ENCODE measurements at places on chromosomes 6 and 20.

GRCh38 chr6:83872386-83873118, 13.1 kb downstream of the CYB5R4 start:
- no peak for DNase-seq

- peak; percentile 77 for DNase-seq
Measured at GRCh38 chr6:31541059-31541657, 645 bp downstream of the DDX39B start.

DNA sequence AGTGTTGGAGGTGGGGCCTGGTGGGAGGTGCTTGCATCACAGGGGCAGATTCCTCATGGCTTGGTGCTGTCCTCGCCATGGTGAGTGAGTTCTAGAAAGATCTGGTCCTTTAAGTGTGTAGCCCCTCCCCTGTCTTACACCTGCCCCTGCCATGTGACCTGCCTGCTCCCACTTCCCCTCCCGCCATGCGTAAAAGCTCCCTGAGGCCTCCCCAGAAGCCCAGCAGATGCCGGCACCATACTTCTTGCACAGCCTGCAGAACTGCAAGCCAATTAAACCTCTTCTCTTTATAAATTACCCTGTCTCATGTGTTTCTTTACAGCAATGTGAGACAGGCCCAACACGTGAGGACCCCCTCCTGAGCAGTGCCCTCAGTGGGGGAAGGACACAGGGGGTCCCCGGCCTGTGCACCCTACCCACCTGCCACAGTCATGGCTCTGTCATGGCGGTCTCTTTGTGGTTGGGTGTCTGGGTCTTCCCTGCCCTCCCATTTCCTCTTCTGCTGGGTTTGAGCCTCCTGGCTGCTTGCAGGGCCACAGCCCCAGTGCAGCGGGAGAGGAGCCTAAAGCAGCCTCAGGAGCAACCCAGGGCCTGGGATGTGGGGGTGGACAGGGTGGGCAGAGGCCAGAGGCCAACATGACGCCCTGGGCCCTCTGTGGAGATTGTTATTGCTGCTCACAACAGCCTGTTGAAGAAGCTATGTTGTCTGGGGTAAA, 87.2 kb upstream of the QKI start:
- DNase-seq = no peak

GRCh38 chr6:36329798-36330291, 6.8 kb downstream of the BNIP5 start:
- DNase-seq = no peak

GRCh38 chr6:15901141-15902115, 227.5 kb upstream of the MYLIP start:
- DNase-seq = no peak

DNA sequence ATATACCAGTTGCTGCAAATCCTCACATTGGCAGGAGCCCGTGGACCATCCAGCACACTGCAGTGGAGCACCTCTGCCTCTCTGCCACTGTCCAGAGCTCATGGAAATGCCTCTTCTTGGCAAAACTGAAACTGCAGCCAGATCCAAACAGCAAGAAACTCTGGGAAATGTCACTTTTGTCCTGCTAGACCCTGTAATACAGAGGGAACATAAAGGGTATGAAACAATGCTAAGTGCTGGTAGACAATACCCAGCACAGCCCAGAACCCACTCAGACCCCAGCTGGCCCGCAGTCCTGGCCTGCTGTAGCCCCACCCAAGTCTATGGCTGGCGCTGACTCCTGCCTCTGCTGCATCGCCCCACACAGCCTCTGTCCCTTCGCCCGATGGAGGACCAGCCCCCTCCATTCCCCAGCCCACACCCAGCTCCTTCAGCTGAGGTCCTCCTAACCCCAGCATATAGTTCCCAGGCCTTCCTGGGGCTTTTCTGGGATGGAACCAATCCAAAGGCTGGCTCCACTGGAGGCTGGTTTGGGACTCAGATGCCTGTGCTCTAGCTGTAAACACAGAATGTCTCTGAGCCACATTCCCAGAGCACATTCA, 242.5 kb downstream of the LRFN2 start:
- DNase-seq = no peak

DNA sequence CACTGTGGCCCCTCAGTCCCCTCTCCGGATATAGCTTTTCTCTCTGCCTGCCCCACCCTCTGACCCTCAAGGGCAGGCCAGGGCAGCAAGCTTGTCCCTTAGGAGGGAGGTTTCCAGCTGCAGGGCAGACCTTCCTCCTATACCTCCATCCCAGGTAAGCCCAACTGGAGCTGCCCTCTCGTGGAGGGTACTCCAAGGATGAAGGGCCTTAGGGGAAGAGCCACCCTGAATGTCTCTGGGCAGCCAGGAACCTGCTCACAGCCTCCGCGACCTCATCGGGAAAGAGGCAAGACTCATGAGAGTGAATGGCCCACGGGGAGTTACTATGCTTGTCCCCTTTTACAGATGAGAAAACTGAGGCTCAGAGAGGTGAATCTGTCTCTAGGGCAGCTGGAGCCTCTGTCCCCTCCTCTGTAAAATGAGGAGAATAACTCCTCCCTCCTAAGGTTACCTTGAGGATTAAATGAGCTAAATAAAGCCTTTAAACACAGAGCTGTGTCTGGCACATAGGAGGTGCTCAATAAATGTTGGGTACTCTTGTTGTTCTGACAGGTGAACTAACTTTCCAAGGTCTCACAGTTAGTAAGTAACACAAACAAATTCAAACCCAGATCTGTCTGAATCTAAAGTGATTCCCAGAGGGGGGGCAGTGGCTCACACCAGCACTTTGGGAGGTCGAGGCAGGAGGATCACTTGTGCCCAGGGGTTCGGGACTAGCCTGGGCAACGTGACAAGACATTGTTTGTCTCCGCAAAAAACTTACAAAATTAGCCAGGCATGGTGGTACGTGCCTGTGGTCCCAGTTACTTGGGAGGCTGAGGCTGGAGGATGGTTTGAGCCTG, 12.1 kb downstream of the SRXN1 start:
- DNase-seq = no peak

DNA sequence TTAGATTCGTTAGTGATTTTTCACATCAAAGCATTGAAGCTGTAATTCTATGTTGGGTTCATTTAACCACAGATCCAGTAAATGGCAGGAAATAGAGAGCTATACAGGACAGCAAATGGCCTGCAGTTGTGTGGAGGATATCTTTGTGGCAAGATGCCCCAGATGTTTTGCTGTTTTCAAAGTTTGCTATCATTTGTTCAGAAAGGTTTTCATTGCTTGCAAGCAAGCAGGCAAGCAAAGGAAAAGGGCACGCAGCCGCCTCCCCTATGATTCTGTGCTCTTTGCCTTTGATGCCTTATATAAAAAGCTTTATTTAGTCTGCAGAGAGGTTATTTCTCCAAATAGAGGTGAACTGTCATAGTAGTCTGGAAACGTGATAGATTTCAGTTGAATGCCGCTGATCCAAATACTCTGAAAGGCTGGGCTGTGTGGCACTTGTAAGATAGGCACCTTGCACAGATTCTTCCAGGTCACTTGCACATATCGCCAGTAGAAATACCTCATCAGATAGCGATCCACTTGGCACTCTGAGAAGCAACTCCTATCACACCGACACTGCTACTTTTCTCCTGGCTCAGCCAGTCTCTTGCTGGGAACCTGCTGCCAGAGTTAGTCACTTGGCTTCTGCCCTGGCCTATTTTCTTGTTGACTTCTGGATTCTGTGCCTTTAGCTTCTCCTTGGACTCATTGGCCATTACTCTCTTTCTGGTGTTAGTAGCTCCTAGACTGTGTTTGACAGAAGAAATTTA, 66.4 kb downstream of the UTRN start:
- DNase-seq = no peak

DNA sequence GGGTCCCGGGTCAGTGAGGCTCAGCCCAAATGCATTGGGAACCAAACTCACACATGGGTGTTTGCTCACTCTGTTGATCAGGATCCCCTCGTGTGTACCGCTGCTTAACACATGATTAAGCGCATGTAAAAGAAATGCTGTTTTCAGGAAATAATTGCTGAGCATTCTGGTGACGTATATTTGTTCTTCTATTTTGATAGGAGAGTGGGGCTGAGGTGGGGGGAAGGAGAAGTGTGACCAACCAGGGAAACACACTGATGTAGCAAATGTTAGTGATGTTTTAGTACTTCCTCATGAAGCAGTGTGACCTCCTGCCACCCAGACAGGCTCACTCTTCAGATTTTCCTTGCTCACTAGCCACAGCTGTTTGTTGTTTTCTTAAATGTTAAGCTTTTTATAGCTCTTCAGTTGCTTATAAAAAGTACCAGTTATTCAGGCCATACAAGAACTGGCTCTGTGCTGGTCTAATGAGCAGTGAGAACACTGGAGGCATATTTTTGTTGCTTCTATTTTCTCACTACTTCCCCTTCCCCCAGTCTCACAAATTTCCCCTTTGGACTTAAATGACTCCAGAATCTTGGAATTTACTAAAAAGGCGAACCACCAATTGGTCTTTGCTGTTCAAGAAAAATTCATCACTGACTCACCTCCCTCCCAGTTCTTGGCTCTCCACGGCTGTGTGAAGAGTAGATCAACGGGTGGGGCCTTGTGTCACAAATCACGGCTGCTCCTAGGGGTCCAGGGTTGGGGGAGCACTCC, 79.2 kb upstream of the BACH2 start:
- no peak for DNase-seq

DNA sequence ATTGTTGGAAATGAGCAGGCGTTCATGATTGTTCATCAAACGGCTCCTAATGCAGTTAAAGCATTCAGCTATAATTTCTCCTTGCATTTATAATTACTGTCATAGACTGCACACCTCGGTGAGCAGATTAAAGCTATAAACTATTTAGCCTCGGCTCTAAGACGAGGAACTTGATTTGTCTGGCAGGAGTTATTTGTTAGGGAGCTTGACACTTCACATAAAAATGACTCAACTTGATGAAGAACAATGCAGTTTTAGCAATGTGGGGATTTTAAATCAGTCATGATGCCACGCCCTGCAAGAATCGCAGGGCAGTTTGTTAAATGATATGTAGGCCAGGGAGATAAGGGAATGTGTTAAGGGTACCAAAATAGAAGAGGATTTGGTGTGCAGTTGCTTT, 290.2 kb downstream of the TSHZ2 start:
- no peak for DNase-seq

- no peak for DNase-seq
Measured at GRCh38 chr6:125808060-125808459, 17.3 kb downstream of the NCOA7 start.

GRCh38 chr6:139027620-139028182, 844 bp upstream of the ABRACL start:
- no peak for DNase-seq
